ENCODE measurements at places on chromosomes 1 and 21.

- no peak for DNase-seq
Measured at GRCh38 chr21:28339403-28339802, 653.3 kb downstream of the LTN1 start.

GRCh38 chr1:117656202-117656641 is 50.4 kb downstream of the TENT5C start:
- DNase-seq: peak; percentile 78

DNA sequence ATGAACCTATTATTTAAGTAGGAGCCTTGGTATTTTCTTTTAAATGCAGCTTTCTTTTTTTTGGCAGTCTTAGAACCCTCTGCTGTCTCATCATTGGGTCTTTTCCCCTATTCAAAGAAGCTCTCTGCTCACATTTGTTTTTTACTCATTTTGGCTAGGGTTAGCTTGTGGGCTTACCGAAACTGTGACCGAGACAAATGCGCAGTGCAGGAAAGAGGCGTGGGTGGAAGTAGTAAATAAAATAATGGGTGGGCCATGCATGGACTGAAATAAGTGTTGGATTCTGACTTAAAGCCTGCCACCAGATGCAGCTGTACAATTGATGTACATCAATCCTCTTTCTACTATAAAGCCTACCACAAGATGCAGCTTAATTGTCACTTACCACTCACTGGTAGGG is 14.7 kb downstream of the XPR1 start:
- no peak for DNase-seq

DNA sequence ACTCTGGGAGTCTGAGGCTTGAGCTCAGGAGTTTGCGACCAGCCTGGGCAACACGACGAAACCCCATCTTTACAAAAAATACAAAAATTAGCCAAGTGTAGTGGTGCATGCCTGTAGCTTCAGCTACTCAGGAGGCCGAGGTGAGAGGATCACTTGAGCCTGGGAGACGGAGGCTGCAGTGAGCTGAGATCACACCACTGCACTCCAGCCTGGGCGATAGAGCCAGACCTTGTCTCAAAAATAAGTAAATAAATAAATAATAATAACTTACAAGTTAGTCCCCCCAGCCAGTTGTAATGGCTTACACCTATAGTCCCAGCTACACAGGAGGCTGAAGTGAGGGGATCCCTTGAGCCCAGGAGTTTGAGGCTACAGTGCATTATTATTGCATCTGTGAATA is 21.7 kb upstream of the BTG2 start:
- no peak for DNase-seq

- DNase-seq: no peak
Measured at GRCh38 chr1:165851034-165851658, 23.7 kb downstream of the UCK2 start.

GRCh38 chr1:157469752-157470675 is 82.3 kb downstream of the FCRL5 start:
- no peak for DNase-seq

DNA sequence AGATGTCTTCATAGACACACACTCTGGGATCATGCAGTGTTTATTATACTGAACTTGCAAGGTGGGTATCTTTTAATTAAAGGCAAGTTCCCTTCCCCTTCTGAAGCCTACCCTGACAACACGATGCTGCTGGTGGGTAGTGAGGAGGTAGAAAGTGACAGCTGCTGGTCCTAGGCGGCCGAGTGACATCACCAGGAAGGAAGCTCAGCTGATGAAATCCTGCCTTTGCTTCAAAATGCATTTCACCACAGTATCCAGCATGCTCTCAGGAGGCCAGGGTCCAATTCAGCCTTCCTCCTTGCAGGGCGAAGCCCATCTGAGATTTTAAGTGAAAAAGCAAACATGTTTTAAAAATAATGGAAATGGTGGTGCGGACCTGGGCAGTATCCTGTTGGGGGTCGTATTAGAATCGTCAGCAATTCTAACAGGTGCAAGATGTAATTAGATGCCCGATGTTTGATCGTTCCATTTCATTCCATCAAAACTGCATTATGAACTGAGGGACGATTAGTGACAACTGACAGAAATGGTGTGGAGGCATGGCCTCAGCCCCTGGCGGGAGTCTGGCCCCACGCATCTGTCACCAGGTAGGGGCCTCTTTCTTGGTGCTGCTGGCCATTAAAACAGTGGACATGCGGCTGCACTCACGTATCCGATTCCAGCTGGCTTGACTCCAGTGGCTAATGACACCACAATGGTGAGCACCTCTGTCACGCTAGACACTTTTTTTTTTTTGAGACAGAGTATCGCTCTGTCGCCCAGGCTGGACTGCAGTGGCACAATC is 324.8 kb upstream of the C1orf174 start:
- DNase-seq: no peak

DNA sequence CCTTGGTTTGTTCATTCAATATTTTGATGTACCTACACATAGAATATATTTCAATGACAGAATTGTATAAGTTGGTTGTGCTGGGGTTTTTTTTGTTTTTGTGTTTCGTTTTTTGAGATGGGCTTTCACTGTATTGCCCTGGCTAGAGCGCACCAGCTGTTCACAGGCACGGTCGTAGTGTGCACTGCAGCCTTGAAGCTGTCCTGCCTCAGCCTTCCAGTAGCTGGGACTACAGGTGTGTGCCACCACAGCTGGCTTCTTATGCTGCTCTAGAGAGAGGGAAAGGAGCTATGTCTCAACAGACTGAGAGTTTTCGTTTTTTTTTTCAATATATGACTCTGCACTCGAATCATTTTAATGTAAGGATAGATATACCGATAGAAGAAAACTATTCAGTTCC is 102.6 kb downstream of the NTNG1 start:
- DNase-seq: no peak

- no peak for DNase-seq
Measured at GRCh38 chr1:75174031-75174760, 40.0 kb downstream of the LHX8 start.

GRCh38 chr1:238171985-238172384 is 281.3 kb upstream of the ZP4 start:
- DNase-seq: no peak

DNA sequence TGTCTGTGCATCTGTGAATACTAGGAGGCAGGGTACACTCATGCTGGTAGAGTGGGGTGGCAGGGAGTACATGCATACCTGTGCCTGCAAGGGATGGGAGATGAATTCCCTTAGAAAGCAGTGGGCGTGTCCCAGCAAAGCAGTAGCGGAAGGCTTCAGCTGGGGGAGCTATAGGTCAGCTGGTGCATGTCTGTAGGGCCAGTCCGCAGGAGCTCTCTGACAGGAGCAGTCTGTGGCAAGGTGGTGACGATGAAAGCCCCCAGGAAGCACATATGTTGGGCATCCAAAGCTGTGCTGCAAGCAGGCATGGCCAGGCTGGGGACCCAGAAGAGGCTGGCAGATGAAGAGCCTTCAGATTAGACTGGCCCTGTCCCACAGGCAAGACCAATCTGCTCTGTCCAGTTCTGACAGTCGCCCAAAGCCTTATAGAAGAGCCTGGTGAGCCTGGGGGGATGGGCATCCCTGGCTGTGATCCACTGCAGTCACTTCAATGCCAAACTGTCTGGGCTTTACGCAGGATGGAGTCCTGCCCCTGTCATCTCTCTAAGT is 1.8 kb upstream of the OR2M4 start:
- no peak for DNase-seq

GRCh38 chr1:76866566-76866965 is 714 bp upstream of the ST6GALNAC5 start:
- DNase-seq: no peak

DNA sequence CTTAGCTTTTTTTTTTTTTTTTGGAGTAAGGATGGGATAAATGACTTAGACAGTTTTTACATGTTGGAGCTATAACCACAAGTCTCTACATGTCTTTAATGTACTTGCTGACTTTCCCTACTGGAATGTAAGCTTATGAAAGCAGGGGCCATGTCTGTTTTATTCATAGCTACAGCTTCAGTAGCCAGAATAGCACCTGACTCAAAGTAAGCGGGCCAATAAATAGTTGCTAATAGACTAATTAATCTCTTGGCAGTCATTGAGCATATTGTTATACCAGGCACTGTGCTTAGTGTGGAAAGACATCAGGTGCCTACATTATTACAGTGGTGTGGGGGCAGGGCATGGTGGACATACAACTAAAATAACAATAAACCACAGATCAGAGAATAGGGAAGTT is 84.4 kb upstream of the HOOK1 start:
- no peak for DNase-seq

- no peak for DNase-seq
Measured at GRCh38 chr1:89771991-89772560, 48.8 kb upstream of the LRRC8D start.

- no peak for DNase-seq
Measured at GRCh38 chr1:165124772-165125171, 231.7 kb downstream of the LMX1A start.

DNA sequence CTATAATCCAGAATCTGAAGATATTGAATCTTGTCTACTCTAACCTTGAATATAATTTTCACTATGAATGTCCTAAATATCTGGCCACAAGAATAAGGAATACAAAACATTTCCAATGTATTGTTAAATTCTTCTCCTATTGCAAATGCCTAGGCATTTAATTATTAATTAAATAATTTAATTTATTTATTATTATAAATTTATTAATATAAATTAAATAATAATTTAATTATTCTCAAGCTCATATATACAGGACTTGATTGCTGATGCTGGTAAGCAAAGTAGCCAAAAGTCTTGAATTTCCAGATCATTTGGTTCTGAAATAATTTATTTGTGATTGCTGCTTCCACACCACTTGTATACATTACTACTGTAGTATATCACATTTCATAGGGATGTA is 71.1 kb downstream of the SAMSN1 start:
- no peak for DNase-seq

DNA sequence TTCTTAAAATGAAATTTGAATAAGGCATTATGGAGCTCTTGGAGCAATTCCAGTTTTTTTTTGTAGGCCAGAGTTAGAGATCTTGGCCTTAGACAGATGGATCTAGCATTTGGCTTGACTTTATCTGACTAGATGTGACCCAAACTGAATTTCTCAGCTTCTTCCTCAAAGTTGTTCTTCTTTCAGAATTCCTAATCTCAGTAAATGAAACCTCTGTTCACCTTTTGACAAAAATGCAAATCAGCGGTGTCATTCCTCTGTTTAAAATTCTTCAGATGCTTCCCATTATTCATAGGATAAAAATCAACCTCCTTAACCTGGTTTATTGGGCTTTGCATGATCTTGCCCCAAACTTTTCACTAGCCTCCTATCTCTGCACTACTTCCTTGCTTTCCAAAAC is 177.6 kb downstream of the RASAL2 start:
- no peak for DNase-seq

DNA sequence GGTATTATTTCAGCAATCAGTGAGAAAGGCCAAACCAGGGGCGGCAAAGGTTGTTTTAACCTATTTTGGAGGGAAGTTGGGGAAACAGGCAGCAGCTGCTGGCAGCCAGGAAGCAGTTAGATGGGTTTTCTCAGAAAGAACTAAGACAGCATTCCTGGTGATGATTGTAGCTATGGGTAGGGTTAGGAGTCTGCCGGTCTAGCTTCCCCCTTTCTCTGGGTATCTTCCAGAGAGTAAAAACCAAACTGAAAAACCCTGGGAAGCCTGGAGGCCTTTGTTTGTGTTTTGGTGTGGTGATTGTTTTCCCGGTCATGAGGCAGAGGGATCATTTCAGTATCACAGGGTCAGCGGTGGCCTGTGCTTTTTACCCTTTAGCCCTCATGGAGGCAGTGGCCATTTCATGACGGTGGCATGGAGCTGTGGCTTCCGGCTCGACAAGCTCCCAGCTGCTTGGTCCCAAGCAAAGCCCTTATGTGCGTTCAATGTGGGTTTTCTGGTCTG is 19.5 kb upstream of the TNFRSF1B start:
- no peak for DNase-seq

DNA sequence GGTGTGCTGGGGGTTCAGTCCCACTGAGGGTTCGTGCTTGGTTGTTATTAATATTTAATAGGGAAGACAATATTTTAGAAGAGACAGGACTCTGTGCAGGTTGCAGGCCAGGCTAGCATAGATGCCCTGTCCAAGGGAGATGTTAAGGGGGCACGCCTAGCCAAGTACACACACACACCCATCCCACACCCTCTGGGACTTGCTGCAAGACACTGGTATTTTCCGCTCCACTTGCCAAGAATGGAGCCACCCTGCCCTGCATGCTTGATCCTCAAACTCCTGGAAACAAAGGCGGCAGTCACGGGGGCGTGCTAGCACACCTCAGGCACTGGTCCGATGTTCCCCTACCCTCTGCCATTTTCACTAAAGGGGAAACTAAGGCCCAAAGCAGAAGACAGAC is 99.1 kb downstream of the MRPL37 start:
- DNase-seq: no peak

DNA sequence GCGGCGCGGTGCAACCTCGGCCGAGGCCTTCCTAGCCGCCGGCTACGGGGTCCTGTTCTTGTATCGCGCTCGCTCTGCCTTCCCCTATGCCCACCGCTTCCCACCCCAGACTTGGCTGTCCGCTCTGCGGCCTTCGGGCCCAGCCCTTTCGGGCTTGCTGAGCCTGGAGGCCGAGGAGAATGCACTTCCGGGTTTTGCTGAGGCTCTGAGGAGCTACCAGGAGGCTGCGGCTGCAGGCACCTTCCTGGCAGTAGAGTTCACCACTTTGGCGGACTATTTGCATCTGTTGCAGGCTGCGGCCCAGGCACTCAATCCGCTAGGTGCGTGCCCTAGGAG is 379 bp downstream of the PPCS start:
- DNase-seq: peak; percentile 55

DNA sequence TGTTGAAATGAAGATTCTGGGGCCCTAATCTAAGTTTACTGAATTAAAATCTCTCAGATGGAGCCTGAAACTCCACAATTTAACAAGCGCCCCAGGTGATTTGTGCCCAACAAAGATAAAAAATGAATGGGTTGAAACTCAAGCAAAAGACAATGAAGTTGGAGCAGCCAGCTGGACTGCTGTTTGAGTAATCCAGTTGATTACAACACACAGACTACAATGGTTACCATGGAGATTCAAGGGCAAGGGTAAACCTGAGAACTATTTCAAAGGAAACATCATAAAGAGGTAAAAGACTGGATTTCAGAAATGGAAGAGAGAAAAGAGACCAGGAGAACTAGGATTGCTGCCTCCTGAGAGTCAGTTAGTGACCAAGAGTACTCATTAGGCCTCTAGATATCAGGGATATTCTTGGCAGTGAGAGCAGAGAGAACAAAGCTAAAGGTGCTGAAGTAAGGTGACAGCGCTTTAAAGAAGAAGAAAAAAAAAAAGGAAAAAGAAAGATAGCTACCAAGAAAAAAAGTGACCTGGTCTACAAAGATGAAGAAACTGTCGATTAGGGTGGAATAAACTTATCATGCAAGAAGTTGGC is 44.5 kb downstream of the LRRC53 start:
- no peak for DNase-seq

DNA sequence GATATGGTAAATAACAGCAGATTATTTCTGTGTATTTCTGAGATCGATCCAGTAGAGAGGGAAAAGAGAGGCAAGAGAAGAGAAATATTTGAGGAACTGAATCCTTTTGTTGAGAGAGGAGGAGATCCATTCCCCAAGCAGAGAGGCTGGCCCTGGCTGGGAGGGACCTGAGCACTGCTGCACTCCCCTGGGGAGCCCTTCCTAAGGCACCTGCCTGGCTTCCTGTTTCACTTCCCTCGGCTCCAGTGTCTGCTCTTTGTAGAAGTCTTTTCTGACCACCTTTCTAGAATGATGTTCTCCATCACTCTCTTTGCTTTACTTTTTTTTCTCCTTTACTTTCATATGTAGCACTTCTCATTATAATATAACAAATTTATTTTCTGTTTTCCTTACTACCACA is 42.3 kb upstream of the SLC6A9 start:
- no peak for DNase-seq

GRCh38 chr1:54159733-54160316 is 7.0 kb upstream of the CDCP2 start:
- no peak for DNase-seq
